ENCODE measurements at places on chromosomes 3 and 15.

DNA sequence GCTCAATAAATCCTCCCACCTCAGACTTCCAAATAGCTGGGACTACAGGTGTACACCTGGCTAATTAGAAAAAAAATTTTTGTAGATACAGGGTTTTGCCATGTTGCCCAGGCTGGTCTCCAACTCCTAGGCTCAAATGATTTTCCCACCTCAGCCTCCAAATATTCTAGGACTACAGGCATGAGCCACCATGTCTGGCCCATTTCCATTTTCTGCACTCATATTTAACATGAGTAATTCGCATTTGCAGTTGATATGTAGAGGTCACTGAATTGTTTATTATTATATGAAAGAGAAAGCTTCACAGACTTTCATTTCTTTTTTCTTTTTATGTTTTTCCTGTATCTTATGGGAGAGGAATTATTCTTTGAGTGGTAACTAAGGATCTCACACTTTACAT, 492.7 kb downstream of the CNTN3 start:
- no peak for DNase-seq

DNA sequence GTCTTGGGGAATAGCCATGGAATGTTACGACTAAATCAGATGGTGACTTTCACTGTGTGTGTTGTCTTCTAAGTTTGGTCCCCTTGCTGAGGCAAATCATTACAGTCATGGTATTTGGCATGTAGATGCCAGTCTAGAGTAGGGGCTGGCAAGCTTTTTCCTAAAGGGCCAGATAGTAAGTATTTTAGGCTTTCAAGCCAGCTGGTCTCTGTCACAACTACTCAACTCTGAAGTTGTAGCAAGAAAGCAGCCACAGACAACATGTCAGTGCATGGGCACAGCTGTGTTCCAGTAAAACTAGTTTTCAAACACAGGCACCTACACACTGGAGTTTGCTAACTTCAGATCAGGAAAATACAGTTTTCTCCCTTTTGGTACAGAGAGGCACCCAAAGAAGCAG, 39.3 kb downstream of the CCR3 start:
- DNase-seq: no peak

DNA sequence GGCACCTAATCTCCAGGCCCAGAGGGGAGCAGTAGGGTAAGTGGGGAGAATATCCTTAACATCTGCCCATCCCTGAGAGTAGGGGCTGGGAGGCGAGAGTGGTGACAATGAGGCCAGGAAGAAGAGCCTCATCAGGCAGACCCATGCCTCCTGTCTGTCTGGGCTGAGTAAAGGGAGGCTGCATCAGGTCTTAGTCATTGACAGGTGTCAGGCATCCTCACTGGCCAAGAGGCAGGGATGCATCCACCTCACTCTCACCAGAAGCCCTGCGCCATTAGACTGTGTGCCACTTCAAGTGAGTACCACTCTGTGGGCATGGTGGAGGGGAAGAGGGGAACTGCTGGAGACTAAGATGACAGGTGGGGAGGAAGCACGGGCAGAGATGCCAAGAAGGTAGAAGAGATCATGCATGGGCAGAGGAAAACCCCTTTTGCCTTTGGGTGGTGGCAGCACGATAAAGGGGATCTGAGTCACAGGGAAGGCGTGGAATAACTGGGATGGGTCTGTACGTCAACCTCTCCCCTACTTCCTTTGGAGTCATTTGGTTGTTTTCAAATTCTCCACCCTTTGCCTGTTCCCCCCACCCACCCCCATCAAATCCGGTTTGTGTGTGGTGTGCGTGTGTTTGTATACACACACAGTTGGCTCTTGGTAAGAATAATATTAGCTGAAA, 14.1 kb downstream of the ANAPC13 start:
- DNase-seq: no peak

DNA sequence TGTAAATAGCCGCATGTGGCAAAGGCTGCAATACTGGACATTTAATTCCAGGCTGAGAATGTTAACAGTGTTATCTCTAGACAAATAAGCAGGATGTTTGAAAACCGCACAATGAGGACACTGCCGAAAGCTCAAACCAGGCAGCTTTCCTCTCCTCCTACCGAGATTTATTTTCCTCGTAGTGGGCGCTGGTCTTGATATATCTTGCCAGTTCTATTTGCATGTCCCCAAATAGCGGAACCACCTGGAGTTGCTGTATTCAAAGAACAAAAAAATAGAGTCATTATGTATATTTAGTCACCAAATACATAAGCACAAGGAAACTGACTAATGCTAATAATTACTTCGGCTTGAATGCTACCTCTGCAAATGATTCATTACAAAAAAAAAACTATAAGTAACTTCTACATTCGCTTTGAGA, 46.5 kb downstream of the CYFIP1 start:
- DNase-seq: no peak

GRCh38 chr3:149626671-149627070, 31.2 kb downstream of the WWTR1 start:
- no peak for DNase-seq

DNA sequence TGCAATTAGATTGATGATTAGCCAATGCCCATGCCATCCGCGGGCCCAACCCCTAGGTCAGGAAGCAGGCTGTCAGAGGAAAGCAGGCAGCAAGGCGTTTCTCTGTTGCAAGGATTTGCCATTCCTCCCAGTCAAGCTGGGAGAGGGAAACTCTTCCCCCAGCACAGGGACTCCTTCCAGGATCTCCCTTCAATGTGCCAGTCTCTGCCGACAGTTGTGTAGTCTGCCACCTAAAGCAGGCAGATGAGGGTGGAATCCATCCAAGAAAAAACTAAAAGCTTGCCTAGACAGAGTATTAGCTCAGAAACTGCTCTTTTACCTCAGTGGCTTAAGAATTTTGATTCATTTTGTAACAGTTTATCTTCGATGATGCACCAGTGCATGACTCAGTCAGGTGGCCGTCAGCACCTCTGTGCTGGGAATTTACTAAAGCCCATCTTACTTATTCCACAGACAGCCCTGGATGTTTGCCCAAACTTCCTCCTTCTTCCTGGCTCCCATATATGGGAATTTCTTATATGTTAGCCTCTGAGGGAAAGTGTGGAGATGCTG, 501.5 kb upstream of the THBS1 start:
- DNase-seq: no peak

GRCh38 chr3:33910031-33910430, 111.6 kb downstream of the PDCD6IP start:
- no peak for DNase-seq

DNA sequence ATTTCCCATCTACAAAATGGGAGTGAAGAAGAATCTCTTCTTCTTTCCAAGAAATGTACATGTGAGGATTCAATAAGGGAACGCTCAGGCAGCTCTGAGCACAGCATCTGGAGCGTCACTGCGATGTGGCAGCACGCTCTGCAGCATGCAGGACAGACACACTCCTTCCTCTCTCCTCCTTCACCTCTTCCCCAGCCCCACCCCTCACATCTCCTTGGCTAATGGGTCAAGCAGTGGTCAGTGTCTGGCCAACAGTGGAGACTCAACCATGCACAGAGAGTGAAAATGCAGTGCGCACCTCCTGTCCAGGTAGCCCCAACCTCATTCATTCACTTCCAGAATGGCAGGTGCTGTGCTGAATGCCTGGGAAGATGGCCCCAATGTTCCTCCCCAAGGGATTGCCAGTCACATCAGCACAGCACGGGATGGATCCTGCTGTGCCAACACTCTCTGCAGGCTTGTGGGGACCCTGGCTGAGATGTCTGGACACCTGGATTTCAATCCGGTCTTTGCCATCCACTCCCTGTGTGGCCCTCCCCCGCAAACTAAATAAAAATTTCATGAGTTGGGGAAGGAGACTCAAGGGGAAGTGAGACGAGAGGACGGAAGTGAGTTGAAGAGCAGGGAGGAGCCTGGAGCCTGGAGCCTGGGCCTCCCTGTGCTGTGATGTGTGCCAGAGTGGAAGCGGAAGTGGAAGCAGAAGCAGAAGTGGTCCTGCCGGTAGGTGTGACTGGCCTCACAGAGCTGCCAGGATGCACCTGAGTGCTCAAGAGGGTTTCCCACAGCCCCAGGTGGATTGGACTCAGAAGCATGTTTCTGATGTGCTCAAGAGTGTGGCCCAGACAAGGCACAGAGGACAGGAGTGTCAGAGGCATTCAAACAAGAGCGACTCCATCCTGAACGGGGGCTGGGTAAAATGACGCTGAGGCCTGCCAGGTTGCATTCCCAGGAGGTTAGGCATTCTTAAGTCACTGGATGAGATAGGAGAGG, 163.9 kb downstream of the SMAD6 start:
- DNase-seq: peak; percentile 54
